ENCODE measurements at places on chromosomes 13 and 19. TPM values are rescaled to one million over a fixed set of nuclear protein-coding genes. Genes with fewer than 3 reads are reported as not detected.
A peak's percentile ranks its signal among the peaks of the same experiment; 100 is the strongest.

Gene GRK1
- not detected for total RNA-seq

Gene GJB6
- total RNA-seq: 0.23 TPM

Gene COX7A1
- total RNA-seq: not detected

Gene TMEM38A
- 0.89 TPM for total RNA-seq

Gene ZSCAN1
- not detected for total RNA-seq

- H3K4me1 ChIP-seq: no peaks in the 10 kb centered on the region
- DNase-seq: no peak
- no peaks in the 10 kb centered on the region for H3K36me3 ChIP-seq
- H3K27me3 ChIP-seq: no peaks in the 10 kb centered on the region
These were observed 169.2 kb upstream of the IRS2 start for GRCh38 chr13:109955598-109955997.

- peaks cover 15% of the 10 kb centered on the region for H3K4me1 ChIP-seq
- H3K27ac ChIP-seq: peak overlapping the region; percentile 85
- peak overlapping the region; percentile 33 for H3K4me3 ChIP-seq
- no peaks in the 10 kb centered on the region for H3K36me3 ChIP-seq
These were observed 330.1 kb downstream of the DLEU7 start for GRCh38 chr13:50513300-50513877.

- peak overlapping the region; percentile 3 for H3K27ac ChIP-seq
- H3K27me3 ChIP-seq: no peaks in the 10 kb centered on the region
- H3K4me3 ChIP-seq: no peak overlapping the region
- H3K36me3 ChIP-seq: peaks cover 46% of the 10 kb centered on the region
- peaks cover 15% of the 10 kb centered on the region for H3K4me1 ChIP-seq
- no peak for DNase-seq
These were observed 18.5 kb downstream of the POU2F2 start for GRCh38 chr19:42113641-42114348.

- no peak for DNase-seq
- H3K4me1 ChIP-seq: no peaks in the 10 kb centered on the region
- H3K4me3 ChIP-seq: no peak overlapping the region
These were observed 626.1 kb downstream of the DACH1 start for GRCh38 chr13:71240911-71241310.

- no peaks in the 10 kb centered on the region for H3K27me3 ChIP-seq
- no peaks in the 10 kb centered on the region for H3K36me3 ChIP-seq
- H3K27ac ChIP-seq: no peak overlapping the region
- H3K4me1 ChIP-seq: no peaks in the 10 kb centered on the region
These were observed 222.3 kb downstream of the TEX29 start for GRCh38 chr13:111542530-111543341.

- peaks cover 18% of the 10 kb centered on the region for H3K4me1 ChIP-seq
- peaks cover 8% of the 10 kb centered on the region for H3K36me3 ChIP-seq
- no peaks in the 10 kb centered on the region for H3K27me3 ChIP-seq
- no peak overlapping the region for H3K27ac ChIP-seq
- H3K4me3 ChIP-seq: peak overlapping the region; percentile 58
These were observed 656 bp upstream of the ZNF324 start for GRCh38 chr19:58466089-58466759.

DNA sequence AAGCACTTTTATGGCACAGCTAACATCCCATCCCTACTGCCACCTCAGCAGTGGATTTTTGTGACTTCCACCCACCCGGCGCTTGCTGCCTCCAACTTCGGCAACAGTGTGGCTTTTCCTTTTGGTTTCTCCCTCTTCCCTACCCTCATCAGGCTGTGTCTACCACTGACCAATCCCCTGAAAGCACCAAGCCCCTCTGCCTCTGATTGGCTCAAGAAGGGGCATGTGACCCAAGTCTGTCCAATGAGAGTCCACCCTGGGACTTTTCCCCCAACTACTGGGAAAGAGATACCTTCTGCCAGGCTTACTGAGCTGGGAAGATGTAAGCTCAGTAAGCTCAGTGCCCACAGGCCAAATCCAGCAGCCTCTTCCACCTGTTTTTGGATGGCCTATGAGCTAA is 5.8 kb downstream of the SMIM7 start:
- no peak overlapping the region for H3K27ac ChIP-seq
- no peak for DNase-seq
- no peaks in the 10 kb centered on the region for H3K27me3 ChIP-seq
- H3K4me1 ChIP-seq: peaks cover 7% of the 10 kb centered on the region

DNA sequence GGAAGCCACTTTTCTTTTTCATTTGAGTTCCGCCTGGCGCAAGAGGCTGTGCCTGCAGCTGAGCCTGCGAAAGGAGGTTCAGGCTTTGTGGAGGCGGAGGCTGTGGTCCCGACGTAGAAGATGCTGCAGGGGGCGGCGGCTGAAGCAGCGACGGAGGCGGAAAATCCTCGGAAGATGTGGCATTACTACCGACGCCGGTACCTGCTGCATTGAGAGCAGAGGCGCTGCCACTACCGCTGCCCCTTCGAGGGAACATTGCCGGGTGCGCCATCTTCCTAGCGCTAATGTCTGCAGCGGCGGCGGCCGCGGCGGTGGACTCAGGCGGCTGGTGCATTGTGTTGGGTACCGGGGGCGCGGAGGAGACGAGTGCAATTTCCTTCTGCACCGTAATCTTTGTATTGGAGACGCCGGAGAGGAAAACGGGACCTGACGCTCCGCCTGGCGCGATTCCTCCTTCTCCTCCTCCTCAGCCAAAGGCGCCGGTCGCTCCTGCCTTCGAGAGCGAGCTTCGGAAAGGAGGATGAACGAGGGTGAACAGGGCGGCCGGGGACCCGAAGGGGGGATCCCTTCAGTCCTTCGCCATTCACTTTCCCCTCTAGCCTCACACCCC is at the start of gene TSC22D1:
TSS of gene TSC22D1 (minus strand) at position 590 of the 610 bp plus-strand sequence. CDS start at position 334, 256 bp downstream.
- H3K27me3 ChIP-seq: no peaks in the 10 kb centered on the region
- H3K36me3 ChIP-seq: no peaks in the 10 kb centered on the region
- peak within 1 kb of the TSS; percentile 87 for H3K4me3 ChIP-seq
- H3K4me1 ChIP-seq: peaks cover 26% of the 10 kb centered on the region

DNA sequence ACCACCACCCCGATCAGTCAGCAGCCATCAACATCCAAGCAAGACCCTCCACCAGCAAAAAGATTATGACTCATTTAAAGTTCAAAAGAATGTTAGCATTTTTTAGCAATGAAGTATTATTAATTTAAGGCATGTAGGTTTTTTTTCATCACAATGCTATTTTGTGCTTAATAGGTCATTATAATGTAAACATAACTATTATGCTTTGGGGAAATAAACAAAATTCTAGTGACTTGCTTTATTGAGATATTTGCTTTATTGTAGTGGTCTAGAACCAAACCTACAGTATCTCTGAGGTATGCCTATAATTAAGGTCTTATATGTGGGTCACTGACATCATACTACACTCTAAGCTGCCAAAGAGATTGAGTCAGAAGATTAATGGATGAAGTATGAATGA is 20.0 kb downstream of the KLF12 start:
- no peak for DNase-seq
- H3K27me3 ChIP-seq: no peaks in the 10 kb centered on the region
- no peak overlapping the region for H3K4me3 ChIP-seq
- H3K27ac ChIP-seq: peak overlapping the region; percentile 8

DNA sequence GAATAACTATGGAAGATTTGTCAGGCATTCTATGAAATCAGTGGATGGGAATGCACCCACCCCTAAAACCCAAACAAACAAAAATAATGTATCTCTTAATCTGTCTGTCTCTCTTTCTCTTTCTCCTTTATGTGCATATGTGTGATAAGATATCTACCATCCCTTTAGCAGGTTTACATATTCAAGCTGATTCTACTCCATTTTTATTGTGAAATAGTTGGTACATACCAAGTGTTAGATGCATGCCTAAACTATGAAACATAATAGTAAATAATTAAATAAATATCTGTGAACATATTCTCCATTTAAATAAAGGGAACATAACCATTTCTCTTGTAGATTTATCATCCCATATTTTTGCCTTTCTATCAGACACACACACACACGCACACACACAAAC is 121.8 kb upstream of the PCDH9 start:
- no peak overlapping the region for H3K4me3 ChIP-seq
- no peaks in the 10 kb centered on the region for H3K4me1 ChIP-seq
- no peak overlapping the region for H3K27ac ChIP-seq
- no peaks in the 10 kb centered on the region for H3K27me3 ChIP-seq

DNA sequence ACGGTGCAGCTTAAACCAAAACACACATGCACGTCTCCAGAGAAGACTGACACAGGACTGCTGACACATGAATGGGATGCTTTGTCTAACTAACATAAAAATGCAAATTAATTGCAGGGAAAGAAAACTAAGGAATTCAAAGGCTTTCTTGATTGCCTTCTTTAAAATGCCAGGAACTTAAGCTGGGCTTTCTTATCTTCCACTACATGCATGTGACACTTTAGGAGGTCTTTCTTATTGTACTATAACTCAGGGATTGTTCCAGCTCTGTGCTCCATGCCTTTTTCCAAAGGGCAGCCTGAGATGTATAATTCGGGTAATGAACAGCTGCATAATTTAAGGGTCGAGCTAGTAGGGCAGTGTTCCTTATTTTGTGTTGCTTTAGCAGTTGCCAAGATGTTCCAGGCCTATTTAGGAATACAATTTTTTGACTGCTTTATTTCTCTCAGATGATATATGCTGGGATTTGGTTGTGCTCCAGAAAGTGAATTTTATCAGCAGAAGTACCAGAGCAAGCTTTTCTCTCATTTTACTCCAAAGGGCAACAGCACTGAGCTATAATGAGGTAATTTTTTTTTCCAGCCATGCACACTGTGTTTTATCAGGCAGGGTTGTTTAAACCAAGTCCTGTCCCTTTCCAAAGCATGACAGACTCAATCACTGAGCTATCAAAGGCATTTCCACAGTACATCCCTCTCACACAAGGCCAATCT is 885.2 kb downstream of the PCDH9 start:
- H3K36me3 ChIP-seq: no peaks in the 10 kb centered on the region
- H3K4me1 ChIP-seq: no peaks in the 10 kb centered on the region
- H3K27me3 ChIP-seq: no peaks in the 10 kb centered on the region
- DNase-seq: no peak

DNA sequence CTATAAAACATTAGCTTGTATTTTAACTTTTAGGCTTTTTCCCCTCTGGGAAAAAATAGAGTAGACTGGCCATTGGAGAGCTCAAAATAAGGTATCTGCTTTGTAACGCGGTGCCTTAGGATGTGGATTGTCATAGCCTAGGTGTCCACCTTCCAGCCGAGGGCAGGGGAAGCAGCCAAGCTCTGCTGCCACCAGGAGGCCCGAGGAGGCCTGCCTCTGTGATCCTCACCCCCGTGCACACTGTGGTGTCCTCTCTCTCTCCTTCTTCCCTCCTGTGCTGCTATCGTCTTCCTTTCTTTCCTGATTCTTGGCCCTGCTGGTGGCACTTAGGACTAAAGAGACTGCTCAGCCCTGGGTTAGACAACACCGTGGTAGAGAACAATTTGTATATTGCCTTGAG is 11.3 kb downstream of the HNRNPM start:
- peaks cover 22% of the 10 kb centered on the region for H3K4me1 ChIP-seq
- no peak overlapping the region for H3K27ac ChIP-seq
- no peak overlapping the region for H3K4me3 ChIP-seq

DNA sequence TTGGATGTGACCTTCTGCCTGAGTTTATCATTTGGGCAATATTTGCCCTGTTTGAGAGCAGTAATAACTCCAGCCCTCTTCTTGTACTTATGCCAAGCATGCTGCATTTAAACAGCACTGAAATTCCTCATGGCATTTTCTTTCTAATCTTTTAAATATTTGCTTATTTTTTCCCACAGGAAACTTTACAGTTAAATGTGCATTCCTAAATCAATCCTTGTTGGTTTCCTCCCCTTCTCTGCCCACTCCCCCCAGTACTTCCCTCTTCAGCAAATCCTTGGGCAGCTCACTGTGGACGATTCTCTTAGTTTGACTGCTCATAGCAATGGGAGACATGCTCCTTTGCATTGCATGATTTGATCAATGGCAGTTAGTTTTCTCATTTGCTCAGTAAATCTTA is 68.7 kb downstream of the RAP2A start:
- no peaks in the 10 kb centered on the region for H3K4me1 ChIP-seq
- DNase-seq: no peak
- H3K4me3 ChIP-seq: no peak overlapping the region
- no peaks in the 10 kb centered on the region for H3K27me3 ChIP-seq
- no peak overlapping the region for H3K27ac ChIP-seq
- H3K36me3 ChIP-seq: no peaks in the 10 kb centered on the region

DNA sequence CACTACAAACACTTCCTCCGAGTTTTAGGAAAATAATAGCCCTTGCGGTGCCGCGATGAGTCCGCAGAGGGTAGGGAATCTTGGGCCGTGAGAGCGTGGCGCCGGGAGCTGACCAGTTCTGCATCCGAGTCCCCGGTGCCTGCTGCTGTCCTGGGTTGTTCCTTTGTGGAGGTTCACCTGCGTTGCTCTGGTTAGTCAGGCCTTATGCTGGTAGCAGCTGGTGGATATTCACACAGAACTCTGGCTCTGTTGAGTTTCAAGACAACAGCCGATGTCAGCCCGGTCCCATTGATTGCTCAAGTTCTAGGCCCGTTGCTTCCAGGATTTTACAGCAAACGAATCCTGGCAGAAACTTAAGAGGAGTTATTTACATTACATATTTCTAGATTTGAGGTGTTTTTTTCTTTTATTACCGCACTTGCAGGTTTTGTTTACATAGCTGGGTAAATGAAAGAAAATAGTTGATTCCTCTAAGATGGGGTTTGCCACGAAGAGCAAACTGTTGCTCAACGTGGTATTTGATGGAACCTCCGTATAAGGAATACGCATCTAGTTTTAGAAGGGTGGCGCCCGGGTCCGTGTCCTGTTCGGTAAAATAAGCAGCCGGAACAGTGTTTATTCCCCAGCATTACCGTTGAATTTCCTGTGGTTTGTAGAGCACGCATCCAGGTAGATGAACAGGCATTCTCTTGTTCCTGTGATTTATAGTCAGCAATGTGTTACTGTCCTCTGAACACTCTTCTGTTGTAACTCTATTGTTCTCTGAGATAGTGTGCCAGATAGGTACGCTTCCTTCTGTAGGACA is 1.3 kb downstream of the CLDN10 start:
- no peak overlapping the region for H3K4me3 ChIP-seq
- H3K36me3 ChIP-seq: no peaks in the 10 kb centered on the region
- H3K4me1 ChIP-seq: peaks cover 12% of the 10 kb centered on the region
- DNase-seq: no peak
- H3K27ac ChIP-seq: no peak overlapping the region
- peaks cover 25% of the 10 kb centered on the region for H3K27me3 ChIP-seq

DNA sequence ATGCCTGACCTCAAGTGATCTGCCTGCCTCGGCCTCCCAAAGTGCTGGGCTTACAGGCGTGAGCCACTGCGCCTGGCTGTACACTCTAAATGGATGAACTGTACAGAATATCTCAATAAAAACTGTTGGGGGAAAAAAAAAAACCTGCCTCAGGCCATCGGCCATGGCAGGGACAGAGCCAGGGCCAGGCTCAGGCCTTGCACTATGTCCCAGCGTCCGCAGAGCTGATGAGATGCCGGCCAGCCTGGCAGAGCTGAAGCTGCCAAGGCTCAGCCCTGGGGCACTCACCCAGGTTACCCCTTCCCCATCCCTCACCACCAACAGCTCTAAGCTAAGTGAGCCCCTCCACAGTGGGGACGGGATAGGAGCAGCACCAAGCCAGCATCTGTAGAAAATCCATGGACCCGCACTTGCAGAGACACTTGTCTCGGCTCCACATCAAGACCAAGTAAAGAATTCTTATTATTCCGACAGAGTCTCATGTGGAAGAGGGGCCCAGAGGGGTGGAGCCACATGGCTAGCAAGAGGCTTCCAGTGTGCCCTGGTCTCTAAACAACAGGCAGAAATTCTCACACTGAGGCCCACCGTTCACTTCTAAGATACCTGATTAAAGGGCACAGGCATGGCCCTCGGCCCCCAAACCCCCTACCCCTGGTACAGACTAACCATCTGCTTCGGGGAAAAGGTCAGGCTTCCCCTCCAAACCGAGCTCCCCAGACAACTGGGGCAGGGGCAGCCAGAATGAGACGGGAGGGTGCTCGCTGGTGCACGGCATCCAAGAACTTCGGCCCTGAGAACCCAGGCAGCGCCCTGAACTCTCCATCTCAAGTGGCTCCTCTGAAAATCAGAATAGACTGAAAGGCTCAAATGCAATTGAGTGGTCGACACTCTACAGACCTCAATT is 5.8 kb downstream of the PPP6R1 start:
- no peak for DNase-seq
- H3K27ac ChIP-seq: peak overlapping the region; percentile 92
- no peaks in the 10 kb centered on the region for H3K27me3 ChIP-seq
- peaks cover 98% of the 10 kb centered on the region for H3K4me1 ChIP-seq
